ENCODE measurements at places on chromosomes 4 and X.

DNA sequence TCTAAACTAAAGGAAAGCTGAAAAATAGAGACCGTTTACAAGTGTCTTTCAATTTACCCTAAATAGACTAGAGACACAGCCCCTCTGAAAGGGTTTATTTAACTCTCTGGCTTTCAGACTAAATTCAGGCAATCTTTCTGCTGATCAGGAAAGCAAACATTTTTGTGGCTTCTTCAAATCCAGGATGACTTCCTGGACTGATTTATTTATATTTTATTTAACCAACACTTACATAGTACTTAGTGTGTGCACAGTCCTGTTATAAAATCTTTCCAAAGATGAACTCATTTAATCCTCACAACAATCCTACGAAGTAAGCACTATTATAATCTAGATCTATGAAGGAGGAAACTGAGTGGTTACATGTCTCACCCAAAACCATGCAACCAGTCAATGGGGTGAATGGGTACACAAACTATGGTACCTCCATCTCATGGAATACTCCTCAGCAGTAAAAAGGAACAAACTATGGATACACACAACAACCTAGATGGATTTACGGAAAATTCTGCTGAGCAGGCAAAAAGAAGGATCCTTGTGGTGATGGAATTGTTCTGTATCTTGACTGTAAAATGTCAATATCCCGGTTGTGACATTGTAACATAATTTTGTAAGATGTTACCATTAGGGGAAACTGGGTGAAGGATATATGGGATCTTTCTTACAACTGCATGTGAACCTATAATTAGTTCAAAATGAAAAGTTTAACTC, 64.1 kb upstream of the MAMLD1 start:
- no peak for DNase-seq

GRCh38 chr4:13902146-13902545, 274.6 kb upstream of the BOD1L1 start:
- DNase-seq = no peak

- no peak for DNase-seq
Measured at GRCh38 chr4:78693777-78694456, 82.2 kb upstream of the BMP2K start.

DNA sequence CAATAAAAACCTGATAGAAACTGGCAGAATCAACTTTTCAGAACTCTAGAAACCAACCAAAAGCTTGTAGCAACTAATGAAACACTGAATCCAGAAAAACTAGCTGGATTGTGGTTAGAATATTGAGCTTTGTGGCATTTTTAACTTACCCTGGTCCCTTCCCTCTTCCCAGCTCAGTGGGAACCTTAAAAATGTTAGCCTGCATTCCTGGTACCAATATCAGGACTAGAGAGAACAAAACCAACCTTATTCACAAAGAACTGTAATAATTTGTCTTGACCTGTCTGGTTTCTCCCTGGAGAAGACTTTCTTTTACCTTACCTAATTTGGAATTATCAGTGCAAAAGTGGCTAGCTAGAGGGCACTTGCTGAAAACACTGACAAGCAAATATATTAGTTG, 21.2 kb downstream of the SH3D19 start:
- no peak for DNase-seq

- DNase-seq = peak; percentile 63
Measured at GRCh38 chrX:154546354-154547244, at the start of gene G6PD. Gene G6PD, minus strand, starts transcription at chrX:154546846. Its CDS starts 691 bp downstream, at chrX:154546155.

GRCh38 chr4:89254847-89255246, 52.8 kb downstream of the GPRIN3 start:
- peak; percentile 32 for DNase-seq

- DNase-seq = no peak
Measured at GRCh38 chrX:84170931-84171330, 17.1 kb downstream of the RPS6KA6 start.

- no peak for DNase-seq
Measured at GRCh38 chrX:57422289-57422688, 135.8 kb downstream of the FAAH2 start.

- DNase-seq = no peak
Measured at GRCh38 chr4:23697722-23698121, 192.1 kb downstream of the PPARGC1A start.

GRCh38 chr4:179634862-179635261, 2192.6 kb upstream of the AGA start:
- DNase-seq = no peak

GRCh38 chr4:86011117-86011516, 348.7 kb downstream of the MAPK10 start:
- DNase-seq = no peak

DNA sequence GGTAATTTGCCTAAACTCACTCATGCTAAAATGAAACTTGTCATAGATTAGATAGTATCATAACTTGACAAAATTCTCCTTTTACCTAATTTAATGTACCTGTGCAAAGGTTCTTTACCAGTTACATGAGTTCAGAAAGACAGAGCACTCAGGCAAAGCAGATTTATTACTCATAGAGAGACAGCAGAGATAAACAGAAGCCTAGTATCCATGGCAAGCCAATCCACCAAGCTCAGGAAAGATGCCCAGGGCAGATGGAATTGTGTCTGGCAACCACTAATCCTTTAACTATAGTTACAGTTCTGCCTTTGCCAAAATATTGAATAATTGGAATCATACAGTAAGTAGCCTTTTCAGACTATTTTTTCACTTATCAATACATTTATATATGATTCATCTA, 826.2 kb downstream of the TECRL start:
- DNase-seq = no peak

DNA sequence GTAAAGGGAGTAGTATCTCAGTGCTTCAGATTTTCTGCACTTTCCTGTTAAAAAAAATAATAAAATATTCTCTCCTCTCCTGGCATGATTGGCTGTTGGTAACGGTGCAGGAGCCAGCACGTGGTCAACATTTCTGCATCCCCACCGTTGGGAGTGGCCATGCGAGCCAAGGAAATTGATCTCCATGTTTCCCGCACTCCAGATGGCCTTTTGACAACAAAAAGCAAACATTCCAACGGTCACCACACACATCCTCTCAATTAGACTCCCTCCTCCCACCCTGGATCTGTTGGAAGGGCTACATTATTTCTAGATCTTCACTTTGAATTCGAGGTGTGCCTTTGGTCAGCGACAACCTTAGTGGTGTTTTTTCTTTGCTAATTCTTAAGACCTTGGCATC, 45.0 kb downstream of the STK32B start:
- no peak for DNase-seq

DNA sequence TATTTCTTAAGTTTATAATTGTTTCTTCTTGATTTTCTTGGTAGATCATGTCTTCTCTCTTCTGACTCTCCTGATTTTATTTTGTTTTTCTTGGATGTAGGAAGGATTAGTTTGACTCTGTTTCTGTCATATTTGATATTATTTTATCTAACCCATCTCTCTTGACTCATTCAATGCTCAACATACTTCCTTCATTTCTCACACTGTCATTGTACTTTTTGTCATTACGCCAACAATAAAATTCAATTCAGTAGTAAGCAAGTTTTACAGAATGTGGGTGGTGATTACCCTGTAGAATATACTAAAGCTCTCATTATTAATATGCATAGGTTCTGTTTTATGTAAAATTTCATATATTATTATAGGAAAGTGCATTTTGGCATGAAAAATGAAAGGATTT, 1303.0 kb upstream of the AGA start:
- DNase-seq = no peak

DNA sequence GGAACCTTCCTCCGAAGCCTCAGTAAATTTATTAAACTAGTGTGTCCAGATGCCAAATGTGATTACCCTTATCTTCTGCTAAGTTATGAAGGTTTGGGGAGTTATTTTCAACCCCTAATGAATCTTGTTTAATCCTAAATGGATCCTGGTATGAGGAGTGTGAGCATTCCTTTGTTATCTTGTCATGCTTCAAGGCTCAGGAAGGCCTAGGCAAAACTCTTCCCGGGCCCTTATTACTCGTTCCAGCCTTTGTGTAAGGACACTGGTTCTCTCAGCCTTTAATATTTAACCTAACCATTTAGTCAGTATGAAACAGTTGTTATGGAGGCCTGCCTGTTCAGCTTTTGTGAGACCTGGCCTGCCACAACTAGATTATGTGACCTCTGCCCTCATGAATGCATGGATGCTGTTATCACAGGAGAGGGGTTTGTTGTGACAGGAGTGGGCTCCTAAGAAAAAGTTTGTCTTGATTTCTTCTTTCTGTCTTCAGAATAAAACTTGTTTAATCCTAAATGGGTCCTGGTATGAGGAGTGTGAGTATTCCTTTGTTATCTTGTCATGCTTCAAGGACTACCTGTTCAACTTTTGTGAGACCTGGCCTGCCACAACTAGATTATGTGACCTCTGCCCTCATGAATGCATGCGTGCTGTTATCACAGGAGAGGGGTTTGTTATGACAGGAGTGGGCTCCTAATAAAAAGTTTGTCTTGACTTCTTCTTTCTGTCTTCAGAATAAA, 181.7 kb downstream of the SLC39A8 start:
- no peak for DNase-seq

DNA sequence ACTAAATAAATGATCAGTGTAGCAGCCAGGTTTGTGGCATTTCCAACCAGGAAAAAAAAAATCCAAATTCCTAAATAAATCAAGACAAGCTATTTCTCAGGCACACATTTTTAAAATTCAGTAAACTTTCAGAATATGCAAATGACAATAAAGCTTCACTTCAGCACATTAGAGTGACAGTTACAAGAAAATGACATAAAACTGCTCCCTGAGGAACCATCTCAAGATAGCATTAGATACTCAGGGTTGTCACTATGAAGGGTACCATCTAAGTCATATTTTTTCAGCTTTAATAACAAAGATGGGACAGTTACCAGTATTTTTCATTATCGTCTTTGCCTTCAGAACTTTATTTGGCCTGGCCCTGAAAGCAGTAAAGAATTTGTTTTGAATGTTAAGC, 411.3 kb upstream of the RASGEF1B start:
- DNase-seq = no peak

GRCh38 chrX:104172788-104173187, 6.5 kb downstream of the FAM199X start:
- DNase-seq = no peak

- DNase-seq = no peak
Measured at GRCh38 chrX:49712577-49712976, 16.8 kb upstream of the PAGE1 start.

DNA sequence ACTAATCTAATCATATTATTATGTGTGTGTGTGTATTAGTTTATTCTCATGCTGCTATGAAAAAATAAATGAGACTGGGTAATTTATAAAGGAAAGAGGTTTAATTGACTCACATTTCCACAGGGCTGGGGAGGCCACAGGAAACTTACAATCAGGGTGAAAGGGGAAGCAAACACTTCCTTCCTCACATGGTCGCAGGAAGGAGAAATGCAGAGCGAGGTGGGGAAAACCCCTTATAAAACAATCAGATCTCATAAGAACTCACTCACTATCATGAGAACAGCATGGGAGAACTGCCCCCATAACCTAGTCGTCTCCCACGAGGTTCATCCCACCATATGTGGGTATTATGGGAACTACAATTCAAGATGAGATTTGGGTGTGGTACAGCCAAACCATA, 190.9 kb upstream of the TAPT1 start:
- DNase-seq = no peak

DNA sequence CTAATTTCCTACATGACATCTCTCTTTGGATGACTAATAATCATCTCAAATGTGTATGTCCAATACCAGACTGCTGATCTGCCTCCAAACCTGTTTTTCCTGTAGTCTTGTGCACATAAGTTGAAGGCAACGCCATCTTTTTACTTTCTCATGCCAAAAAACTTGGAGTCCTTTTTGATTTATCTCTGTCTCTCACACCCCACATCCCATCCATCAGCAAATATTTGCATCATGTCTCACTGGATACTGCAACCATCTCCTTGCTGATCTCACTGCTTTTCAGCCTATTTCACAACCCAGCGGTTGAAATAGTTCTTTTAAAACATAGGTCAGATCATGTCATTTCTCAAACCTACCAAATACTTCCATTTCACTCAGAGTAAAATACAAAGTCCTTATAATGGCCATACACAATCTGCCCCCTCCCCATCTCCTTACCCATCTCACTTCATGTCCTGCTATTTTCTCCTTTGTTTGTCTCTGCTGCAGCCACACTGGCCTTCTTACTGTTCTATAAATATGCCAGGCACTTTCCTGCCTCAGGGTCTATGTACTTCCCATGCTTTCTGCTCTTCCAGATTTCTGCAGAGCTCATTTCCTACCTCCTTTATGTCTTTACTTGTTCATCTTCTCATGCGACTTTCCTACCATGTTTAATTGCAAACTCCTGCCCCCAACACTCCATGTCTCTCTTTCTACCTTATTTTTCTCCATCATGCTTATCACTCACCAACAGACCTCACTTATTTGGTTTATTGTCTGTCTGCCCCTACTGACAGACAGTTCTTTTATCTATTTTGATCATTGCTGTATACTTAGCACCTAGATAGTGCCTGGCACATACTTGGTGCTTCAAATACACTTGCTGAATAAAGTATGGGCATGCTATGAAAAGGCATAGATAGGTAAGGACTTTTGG, 98.8 kb downstream of the ANXA3 start:
- no peak for DNase-seq

GRCh38 chrX:55142919-55143310, 54.1 kb downstream of the PAGE2 start:
- no peak for DNase-seq

GRCh38 chr4:139875411-139875825, 209.8 kb downstream of the MGST2 start:
- DNase-seq = no peak

DNA sequence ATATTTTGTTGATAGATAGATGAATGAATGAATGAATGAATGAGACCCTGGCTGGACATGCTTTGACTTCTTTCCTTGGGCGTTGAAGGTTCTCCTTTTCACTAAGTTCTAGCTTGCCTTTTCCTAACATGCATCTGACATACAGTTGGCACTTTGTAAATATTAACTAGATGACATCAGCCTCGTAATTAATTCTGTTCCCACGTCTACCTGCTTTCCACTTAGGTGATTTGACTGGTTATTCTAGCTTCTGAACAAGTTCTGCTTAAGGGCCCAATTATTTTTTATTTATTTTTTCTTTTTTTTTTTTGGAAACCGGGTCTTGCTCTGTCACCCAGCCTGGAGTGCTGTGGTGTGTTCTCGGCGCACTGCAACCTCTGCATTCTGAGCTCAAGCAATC, 13.9 kb upstream of the RASL11B start:
- DNase-seq = no peak

DNA sequence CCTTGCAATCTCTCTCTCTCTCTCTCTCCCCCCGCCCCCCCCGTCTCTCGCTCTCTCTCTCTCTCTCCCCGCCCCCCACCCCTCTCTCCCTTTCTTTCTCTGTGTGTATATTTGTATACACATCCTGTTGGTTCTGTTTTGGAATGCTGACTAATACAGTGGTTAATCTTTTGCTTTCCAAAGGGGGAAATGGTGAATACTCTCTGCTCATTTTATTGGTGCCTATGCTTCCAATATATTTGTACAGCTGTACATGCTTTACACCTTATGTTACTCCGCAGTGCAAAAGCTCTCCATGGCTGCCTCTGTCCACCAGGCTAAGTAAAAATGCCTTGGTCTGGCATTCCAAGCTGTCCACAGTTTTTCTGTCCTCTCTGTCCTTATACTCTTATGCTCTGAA, 158.8 kb downstream of the RBMX2 start:
- DNase-seq = no peak
